ENCODE measurements at places on chromosomes 2 and 18. TPM values are rescaled to one million over a fixed set of nuclear protein-coding genes. Genes with fewer than 3 reads are reported as not detected.

SULT1C4 gene
- total RNA-seq, result 2.4 TPM

DNA sequence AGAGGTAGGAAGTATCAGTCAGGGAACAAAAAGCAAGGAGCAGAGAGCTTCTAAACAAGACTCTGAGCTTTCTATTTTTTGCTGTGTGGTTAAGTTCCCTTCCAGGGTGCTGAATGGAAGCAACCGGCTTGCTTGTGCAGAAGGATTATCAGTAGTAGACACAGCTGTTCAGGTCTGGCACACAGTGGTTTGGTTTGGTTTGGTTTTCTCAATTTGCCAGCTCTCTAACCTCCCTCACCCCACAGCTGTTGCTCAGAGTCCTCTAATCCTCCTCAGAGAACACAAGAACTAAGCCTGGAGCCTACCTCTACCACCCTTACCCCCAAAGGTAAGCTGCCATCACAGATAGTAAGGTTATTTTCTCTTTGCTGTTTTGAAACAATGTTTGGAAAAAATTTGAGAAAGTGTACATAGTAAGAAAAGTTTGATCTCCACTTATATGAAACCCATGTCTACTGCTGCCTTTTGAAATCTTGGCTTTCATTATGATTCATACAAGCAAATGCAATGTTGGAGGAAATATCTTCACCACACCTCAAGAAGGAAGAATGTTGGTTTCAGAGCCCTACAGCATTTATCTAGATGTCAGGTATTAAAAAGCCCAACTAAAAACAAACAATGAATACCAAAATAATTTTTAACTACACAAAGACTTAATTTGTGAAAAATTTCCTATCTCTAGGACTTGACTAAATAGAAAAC is 255.3 kb downstream of the NR4A2 start:
- DNase-seq, result no peak

INHBB gene
- 24.3 TPM for total RNA-seq

- no peak for DNase-seq
These were observed 6.0 kb downstream of the REEP1 start for GRCh38 chr2:86331384-86331783.

- no peak for DNase-seq
These were observed 71.8 kb upstream of the RNF152 start for GRCh38 chr18:61964616-61965015.

CXCR1 gene
- total RNA-seq, result 0.66 TPM

DNA sequence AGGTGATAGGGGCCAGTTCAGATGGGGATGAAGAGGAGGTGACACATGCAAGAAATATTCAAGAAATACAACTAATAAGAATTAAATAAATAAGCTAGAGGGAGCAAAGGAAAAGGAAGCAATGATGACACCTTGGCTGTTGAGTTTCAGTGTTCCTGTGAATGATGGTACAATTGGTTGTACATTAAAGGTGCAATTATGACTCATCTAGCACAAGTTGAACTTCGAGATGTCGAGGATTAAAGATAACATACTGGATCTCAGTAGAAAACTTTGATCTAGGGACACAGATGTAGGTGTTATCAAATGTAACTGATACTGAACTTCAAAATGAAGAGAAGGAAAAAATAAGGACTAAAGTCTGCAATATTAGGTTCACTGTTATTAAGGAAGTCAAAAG is 760.6 kb upstream of the CHAC2 start:
- DNase-seq, result no peak

DNA sequence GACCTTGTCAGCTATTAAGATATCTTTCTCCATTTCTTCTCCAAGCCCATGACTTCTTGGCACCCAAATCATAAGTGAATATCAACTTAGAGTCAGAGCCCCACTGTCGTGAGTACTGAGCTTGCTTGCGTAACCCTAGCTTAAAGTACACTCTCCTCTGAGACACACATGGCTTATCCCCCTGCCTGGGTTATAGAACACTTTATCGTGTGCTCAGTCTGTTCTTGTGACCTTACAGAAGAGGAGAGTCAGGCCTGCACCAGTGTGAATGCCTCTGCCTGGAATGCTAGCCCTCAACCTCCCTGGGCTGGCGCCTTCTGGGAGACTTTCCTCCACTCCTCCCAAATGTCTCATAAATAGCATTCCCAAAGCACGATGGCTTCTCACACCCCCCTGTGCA is 79.3 kb downstream of the CEP192 start:
- DNase-seq, result no peak

GRCh38 chr2:43111788-43112554 is 114.4 kb downstream of the ZFP36L2 start:
- DNase-seq, result no peak
